ENCODE measurements at places on chromosomes 16 and 17.

GRCh38 chr17:50883850-50884438 lies 17.8 kb upstream of the TOB1 start:
- no peaks in the 10 kb centered on the region for H3K36me3 ChIP-seq
- H3K27me3 ChIP-seq: no peaks in the 10 kb centered on the region
- peak overlapping the region; percentile 96 for H3K27ac ChIP-seq
- no peak overlapping the region for H3K4me3 ChIP-seq
- peaks cover 47% of the 10 kb centered on the region for H3K4me1 ChIP-seq
- DNase-seq: peak; percentile 71

DNA sequence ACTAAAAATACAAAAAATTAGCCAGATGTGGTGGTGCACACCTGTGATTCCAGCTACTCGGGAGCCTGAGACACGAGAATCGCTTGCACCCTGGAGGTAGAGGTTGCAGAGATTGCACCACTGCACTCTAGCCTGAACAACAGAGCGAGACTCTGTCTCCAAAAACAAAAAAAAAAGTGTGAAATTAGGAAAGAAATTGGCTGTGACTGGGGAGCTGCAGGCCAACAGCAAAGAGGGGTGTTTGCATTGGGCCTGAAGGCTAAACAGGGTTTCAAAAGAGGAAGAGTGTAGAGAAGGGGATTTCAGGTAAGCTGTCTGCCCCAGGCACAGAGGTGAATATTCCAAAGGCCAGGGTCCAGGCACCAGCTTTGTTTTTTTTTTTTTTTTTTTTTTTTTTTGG lies 9.4 kb downstream of the BMERB1 start:
- no peak overlapping the region for H3K27ac ChIP-seq
- H3K4me1 ChIP-seq: no peaks in the 10 kb centered on the region
- H3K4me3 ChIP-seq: no peak overlapping the region
- H3K36me3 ChIP-seq: no peaks in the 10 kb centered on the region

DNA sequence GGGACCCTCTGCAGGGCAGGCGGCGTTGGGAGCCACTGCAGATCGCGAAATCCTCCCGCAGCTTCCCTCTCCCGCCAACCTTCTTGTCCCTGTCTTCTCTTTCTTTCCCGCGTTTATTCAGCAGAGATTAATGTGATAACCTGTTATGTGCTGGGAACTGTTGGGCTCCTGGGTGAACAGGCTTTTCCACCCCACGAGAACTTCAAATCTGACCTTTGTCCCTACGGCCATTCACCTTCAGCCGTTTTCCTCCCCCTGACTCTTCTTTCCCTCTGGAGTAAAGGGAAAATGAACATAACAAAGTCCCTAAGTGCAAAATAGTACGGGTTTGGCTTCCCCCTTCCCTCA lies 15.2 kb upstream of the KPNA2 start:
- peak overlapping the region; percentile 63 for H3K4me3 ChIP-seq
- 0 out of 2 replicates have a peak, but pooled peaks cover 4% of the 10 kb centered on the region for H3K4me1 ChIP-seq
- DNase-seq: peak; percentile 56
- H3K36me3 ChIP-seq: no peaks in the 10 kb centered on the region

DNA sequence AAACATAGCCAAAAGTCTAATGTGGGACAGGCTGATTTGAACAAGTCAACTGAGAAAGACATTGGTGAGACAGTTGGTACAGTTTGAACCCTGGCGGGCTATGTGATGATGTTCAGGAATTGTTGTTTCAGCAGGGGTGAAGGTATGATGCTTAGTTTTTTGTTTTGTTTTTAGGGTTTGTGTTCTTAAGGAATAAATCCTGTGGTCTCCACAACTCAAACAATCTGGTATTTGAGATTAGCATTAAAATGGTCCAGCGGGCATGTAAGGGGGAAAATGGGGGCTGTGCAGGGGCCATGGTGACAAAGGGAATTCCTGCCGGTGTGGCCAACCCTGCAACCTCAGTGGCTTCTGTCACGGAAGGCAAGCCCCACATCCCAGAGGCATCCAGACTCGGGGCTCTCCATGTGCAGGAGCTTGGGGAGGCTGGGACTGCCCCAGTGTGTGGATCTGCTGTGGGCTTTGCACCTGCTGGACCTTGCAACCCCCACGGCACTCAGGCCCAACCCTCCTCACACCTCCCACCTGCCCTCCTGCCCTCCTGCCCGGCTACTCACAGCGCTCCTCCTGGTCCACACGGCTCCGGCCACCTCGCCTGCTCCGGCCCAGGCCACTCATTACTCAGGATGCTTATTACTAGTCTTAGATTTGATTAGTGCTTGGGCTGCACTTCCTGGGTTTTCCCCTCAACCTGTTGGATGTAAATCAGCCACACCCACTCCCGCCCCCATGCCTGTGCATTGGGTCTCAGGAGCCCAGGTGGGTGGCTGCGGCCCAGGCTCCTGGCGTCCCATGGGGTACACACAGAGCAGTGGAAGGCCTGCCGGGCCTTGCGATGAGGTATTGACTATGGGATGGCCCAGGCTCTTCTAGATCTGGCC lies at the start of gene TNFRSF13B:
Gene TNFRSF13B (minus strand): TSS at position 661 of the 881 bp plus-strand sequence. CDS start 43 bp downstream, at position 618.
- no peaks in the 10 kb centered on the region for H3K36me3 ChIP-seq
- H3K27me3 ChIP-seq: no peaks in the 10 kb centered on the region
- no peak within 1 kb of the TSS for H3K4me3 ChIP-seq
- DNase-seq: no peak
- no peaks in the 10 kb centered on the region for H3K4me1 ChIP-seq

DNA sequence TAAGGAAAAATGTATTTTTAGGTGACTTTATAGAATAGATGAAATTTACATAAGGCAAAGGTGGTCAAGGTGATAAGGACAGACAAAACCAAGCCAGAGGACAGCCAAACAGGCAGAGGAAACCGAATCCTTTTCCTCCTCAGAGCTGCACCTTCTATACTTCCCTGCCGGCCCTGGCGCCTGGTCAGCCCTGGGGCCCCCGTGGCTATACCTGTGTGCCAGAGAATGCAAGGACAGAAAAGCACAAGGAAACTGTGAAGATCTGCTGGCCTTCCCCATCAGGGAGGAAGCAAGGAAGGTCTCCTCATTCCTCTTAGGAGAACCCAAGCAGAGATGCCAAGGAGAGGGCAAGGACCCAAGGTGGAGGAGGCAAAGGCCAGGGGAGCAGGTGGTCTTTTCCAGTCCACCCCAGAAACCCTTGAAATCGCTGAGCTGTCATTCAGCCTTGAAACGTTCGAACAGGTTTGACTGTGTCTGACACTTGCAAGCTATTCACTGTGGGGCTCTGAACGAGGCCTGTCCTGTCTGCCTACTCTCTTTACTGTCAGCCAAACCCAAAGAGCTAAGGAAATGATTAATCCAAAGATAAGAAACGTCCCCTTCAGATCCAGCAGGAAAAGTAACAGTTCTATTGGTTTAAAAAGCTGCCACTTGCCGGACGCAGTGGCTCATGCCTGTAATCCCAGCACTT lies 114.4 kb downstream of the XYLT1 start:
- no peaks in the 10 kb centered on the region for H3K36me3 ChIP-seq
- H3K4me3 ChIP-seq: no peak overlapping the region
- no peaks in the 10 kb centered on the region for H3K27me3 ChIP-seq
- H3K4me1 ChIP-seq: no peaks in the 10 kb centered on the region
- no peak for DNase-seq

- peaks cover 12% of the 10 kb centered on the region for H3K4me1 ChIP-seq
- no peak for DNase-seq
- no peaks in the 10 kb centered on the region for H3K36me3 ChIP-seq
- no peaks in the 10 kb centered on the region for H3K27me3 ChIP-seq
Measured at GRCh38 chr17:27810902-27811557, 10.7 kb upstream of the NOS2 start.

DNA sequence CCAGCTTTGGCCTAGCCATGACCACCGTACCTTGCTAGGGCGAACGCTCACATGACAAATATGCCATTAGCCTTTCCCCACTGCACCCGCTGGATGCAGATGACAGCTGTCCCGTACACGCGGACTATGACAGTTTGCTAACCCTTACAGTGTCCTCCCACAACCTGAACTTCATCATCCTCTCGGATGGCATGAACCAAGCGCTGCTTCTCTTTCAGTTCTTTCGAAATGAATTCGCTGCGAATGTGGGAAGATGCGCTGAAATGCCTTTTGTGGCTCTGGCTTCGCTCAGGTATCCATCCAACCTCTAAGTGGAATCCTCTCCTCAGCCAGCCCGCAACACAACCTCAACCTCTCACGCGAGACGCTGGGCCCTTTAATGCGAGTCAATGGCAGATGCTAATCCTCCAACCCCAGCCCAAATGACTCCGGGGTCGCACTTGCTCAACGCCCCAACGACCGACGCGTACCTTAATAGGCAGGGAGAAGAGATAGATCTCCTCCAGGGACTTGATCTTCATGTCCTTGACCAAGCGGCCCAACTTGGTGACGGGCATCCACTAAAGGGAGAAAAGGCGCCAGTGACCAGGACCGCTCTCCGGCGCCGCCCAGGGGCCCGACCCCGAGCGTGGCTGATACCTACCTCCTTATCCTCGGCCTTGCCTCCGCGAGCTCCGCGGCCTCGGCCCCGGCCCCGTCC lies 670 bp downstream of the RPS2 start:
- H3K27ac ChIP-seq: peak overlapping the region; percentile 96
- peaks cover 17% of the 10 kb centered on the region for H3K4me1 ChIP-seq
- peaks cover 8% of the 10 kb centered on the region for H3K36me3 ChIP-seq
- H3K27me3 ChIP-seq: no peaks in the 10 kb centered on the region

DNA sequence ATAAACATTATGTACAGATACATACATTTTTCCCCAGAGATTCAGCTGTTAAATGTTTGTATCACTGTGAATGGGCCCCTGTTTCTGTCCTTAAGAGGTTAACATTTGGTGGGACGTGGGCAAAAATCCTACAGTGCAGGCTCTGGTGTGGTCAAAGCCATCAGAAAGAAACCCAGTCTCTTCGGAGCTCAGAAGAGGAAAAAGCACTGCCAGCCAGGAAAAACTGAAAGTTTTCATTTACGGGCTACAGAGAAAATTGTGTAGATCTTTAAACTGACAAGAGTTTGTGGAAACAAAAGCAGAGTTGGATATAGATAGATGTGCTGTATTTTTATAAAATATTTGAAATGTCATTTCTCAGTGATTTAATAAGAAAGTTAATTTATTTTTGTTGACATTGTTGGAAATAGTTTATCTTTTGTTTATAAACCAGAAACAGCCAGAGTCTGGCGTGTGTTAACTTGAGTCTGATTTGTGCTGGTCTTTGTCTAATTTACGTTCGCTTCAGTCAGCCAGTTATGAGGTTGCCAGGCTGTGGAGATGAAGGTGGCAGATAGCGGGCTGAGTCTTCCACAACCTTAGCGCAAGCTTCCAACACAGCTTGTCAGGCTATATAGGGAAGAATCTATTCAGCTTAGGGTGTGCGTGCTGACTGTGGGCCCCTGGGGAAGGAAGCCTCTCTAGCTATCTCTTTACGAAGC lies 9.5 kb upstream of the TEKT3 start:
- no peaks in the 10 kb centered on the region for H3K27me3 ChIP-seq
- no peaks in the 10 kb centered on the region for H3K36me3 ChIP-seq
- DNase-seq: no peak
- H3K27ac ChIP-seq: no peak overlapping the region
- no peak overlapping the region for H3K4me3 ChIP-seq

DNA sequence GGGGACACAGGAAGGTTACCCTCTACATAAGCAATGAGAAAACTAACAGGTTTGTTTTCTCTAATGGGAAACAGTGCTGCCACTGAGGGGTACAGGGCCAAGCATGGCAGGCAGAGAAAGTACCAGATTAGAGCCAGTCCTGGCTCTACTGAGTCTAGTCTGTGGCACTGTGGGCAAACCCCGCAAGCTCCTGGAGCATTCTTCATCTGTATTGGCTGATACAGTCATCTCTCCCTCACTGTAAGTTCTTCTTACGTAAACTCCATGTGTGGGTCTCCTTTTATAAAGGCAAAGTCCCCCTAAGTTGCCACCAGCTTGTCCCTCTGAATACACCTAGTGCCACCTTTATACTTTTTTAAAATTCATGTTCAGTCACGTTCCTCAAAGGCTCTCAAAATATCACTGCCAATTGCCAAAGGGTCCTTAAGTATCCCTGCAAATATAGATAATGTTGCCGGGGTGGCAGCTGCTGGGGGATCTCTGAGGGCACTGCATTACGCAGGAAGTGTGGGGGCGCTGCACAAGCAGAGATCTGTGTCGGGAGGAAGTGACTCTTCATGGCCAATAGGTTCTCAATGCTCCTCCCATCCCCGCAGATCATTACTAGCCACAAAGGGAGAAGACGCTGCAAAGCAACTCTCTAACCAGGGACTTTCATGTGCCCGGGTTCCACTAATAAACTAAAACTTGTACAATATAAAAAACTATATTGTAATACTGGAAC lies 18.8 kb downstream of the XPO6 start:
- peaks cover 12% of the 10 kb centered on the region for H3K4me1 ChIP-seq
- DNase-seq: no peak
- peaks cover 2% of the 10 kb centered on the region for H3K36me3 ChIP-seq
- H3K27ac ChIP-seq: no peak overlapping the region

- H3K27ac ChIP-seq: no peak overlapping the region
- peaks cover 3% of the 10 kb centered on the region for H3K4me1 ChIP-seq
Measured at GRCh38 chr17:39776252-39776651, 38.5 kb downstream of the GRB7 start.

DNA sequence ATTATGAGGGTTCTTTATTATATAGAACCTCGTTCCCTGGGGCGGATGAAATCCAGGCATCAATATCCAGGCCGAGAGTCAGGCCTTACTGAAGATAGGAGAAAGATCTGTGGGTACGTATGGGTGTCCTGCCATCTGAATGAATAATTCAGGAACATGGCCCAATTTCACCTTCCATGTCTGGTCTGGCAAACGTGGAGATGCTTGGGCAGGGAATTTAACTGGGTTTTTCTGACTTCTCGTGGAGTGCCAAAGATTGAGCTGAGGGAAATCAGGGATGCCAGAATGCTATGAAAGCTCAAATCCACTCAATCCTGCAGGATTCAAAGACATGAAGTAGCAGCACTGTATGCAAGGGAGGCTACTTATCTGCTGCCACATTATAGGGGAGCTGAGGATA lies 302.8 kb downstream of the SLC39A11 start:
- no peaks in the 10 kb centered on the region for H3K27me3 ChIP-seq
- H3K27ac ChIP-seq: no peak overlapping the region
- peaks cover 8% of the 10 kb centered on the region for H3K4me1 ChIP-seq
- H3K36me3 ChIP-seq: no peaks in the 10 kb centered on the region
- no peak for DNase-seq

GRCh38 chr17:55783684-55784245 lies 32.9 kb downstream of the PCTP start:
- no peak for DNase-seq
- no peak overlapping the region for H3K4me3 ChIP-seq
- no peaks in the 10 kb centered on the region for H3K27me3 ChIP-seq
- no peaks in the 10 kb centered on the region for H3K36me3 ChIP-seq
